Hematopoietic multipotent progenitor cell treated with erythropoietin and hydrocortisone succinate and interleukin-3 and kit ligand, for 6 days (in vitro differentiated cells): ENCODE measurements at places on chromosomes 3 and 15.

DNA sequence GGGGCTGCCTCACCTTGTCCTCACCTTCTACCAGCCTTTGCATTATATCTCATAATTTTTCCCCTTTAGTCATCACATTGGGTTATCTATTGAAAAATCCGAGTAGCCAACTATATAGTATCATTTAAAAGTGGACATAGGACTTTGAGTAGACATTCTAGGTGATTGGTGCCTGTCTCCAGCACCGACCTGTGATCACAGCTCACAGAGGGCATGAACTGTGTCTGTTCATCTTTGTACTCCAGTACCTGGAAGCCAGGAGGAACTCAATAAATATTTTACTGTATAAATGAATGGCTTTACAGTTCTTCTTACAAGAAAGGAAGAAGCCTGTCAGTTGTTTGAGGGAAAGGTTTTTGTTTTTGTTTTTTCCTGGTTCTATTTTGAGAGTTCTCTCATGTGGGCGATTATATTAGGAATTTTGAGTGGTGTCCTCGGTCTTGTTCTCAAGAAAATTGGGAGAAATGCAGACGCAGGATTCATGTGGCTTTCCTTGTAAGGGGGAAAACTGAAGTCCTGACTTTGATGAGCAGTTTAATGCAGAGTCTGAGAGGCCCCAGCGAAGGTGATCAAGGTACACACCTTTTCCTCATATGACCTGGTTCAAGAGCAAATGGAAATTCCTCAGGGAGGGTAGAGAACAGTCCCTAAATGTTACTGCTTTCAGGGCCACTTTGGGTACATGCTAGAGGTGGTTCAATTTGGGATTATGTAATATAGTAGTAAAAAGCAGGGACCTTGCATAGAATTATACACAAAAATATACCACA is 46.1 kb downstream of the CMTM8 start:
- DNase-seq, result no peak

DNA sequence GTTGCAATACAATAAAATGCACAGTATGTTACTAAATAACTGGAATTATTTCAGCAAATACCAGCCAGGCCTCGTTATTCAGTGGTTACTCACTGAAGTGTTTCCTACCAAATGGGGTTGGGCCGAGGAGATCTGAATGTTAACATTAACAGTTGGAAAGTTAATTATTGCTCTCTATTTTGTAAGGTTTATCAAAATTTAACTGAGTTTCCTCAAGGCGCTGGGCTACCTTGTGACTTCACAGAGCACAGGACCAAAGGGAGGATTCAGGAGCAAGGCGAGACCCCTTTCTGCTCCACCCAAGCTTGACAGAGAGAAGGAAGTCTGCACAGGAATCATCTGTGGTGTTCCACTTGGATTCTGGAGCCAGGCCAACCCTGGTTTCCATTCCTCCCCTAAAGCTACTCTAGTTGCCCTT is 21.6 kb downstream of the ADAMTS9 start:
- no peak for DNase-seq

DNA sequence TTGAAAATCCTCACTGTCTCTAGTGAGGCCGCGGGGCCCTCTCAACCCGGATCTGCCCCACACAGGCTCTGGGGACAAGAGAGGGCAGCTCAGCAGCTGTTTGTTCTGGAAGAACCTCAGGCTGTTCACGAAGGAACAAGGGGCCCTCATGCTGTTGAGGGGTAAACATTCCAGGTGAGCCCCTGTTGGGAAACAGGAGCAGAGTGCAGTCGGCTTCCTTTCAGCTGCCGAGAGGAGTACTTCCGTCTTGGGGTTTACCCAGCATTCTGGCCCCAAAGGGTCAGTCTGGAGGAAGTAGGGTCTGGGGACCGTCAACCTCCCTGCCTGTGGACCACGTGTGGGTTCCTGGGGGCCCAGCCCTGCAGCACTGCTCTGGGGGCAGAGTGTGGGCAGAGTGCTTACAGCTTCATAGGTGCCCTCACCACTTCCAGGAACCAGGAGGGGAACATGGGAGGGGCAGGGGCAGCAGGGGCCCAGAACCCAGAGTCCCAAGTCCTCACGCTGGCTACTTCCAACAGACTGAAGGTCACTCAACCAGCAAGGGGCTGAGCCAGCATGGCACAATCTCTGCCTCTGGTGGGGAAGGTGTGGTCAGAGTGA is 49.2 kb upstream of the CTSH start:
- DNase-seq, result no peak

GRCh38 chr3:69352305-69353087 is 33.4 kb downstream of the FRMD4B start:
- no peak for DNase-seq

DNA sequence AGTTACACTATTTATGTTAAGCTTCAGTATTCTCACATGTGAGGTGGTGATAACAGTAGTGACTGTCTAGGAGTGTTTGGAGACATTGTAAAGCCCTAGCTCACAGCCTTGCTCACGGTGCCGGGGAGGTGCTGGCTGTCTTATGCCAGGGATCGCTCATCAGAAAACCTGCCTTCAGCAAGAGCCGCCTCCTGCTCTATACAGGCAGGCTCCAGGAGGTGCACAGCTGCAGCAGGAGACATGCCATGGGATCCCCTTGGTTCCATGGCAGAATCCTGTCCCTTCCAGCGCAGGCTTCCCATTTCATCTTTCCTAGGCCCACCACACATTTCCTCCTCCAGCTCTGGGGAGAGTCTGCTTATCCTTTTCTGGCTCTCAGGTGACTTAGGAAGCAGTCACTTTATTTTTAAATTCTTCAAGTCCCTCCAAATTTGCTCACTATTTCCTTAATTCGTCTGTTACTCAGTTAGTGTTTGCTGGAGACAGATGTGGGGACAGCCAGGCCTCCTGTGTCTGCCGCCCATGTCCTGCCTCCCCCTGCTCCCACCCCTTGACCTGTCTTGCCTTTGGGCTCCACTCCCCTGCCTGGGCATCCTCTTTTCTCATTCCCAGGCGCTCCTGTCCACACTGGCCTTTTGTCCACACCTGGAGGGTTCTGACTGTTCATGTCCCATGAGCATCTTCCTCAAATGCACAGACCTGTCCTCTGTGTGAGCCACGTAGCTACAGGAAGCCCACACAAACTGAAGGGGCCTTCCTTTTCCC is 31.7 kb downstream of the SLCO2A1 start:
- no peak for DNase-seq

- no peak for DNase-seq
Observed at GRCh38 chr3:184543256-184543655, 18.3 kb upstream of the EPHB3 start.

GRCh38 chr15:29573197-29573838 is 248.9 kb downstream of the TJP1 start:
- DNase-seq, result no peak

DNA sequence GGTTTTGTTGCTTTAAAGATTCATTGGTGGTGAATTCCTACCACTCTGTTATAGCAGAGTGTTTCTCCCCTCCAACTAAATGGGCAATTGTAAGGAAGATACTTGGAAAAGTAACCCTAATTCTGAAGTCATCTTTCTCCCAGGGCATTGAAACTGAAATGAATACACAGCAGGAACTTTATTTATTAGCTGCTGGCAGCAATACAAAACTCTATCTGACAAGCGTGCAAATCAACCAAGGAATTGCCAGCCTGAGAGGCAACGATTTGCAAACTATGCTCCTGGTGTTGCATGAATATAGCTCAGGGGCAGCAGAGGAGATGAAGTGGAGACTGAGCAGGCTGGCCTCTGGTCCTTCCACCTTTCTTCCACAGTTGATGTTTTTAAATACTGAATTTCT is 48.9 kb downstream of the CD200R1 start:
- no peak for DNase-seq

DNA sequence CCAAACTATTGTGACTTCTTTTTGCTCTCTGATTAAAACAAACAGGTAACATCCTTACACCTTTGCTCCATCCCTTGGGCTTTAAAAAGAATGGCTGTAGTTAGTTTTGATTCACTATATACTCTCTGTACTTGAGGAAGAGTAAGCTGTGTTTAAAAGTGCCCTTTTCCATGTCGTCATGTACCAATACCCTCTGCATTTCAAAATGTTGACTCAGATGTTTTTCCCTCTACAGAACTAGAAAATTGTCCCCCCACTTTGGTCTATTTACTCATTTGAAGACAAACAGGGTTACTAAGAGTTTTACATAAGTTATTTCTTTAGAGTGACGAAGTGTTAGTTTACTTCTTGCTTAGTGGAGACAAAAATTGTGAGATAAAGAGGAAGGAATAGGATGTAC is 62.7 kb downstream of the TASOR start:
- DNase-seq, result no peak

DNA sequence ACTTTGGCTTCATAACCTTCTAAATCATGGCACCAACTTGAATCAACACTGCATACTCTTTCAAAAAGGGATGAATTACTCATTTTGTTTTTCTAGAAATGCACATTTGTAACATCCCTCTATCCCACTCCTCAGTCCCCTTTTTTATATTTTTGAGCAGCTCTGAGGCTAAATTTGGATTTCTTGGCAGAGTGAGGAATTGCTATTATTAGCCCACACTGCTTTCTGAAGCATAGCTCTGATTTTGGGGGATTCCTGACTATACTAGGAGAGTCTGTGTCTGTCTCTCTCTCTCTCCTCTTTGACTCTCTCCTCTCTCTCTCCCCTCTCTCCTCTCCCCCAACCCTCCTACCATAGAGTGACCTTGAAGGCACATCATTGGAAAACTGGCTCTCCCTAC is 76.6 kb downstream of the RBPMS2 start:
- no peak for DNase-seq

- DNase-seq, result no peak
Observed at GRCh38 chr3:101042996-101043686, 49.9 kb upstream of the ABI3BP start.

- DNase-seq, result no peak
Observed at GRCh38 chr15:59879506-59880265, 124.4 kb upstream of the FOXB1 start.

DNA sequence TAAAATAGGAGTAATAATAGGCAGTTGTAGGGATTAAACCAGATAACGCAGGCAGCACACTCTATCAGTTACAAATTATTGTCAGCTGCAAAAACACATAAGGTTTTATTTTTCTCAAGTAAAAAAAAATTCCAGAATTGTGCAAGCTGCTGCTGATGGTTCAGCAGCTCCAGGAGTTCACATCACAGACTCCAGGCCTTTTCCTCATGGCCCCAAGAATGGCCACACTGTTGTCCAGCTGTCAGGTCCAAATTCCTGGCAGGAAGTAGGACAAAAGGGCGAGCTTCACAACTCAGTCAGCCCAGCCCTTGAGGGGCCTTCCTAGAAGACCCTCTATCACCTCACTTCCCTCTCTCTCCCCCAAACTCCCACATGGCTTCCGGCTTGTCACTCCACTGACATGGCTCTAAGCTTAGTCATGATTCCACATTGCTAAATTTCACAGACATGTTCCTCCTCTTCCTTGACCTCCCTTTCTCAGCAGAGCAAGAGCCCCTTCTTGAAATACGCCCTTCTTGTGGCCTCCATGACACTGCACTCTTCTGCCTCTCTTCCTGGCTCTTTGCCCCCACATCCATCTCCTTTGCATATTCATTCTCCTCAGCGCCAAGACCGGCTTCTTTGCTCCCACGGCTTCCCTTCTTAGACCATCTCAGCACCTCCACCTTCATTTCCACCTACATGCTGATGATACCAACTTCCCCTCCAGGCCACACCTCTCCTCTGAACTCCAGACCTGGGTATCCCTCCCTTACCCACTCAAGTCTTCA is 27.4 kb upstream of the FAM174B start:
- DNase-seq, result no peak

GRCh38 chr15:71207141-71207540 is 91.9 kb downstream of the THSD4 start:
- no peak for DNase-seq

GRCh38 chr3:32438596-32439344 is 47.1 kb downstream of the CMTM7 start:
- DNase-seq, result no peak

- DNase-seq, result no peak
Observed at GRCh38 chr3:139561255-139561817, 21.8 kb upstream of the RBP1 start.

DNA sequence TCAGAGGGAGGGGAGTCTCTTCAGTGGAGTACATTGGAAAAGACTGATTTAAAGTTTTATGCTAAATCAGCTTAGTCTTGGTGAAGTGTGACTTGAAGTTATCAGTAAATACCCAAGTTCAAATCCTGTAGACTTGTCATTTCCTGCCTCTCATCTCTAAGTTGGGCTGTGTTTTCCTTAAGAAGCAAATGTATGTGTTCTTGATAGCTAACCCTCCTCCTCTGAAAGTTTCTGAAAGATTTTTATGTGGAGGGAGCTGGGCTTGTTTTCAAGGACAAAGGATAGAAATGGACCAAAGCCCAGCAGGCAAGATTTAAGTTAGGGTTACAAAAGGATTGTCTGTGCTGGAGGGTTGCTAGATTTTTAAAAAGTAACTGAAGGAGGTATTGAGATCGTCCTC is 4.2 kb downstream of the MAPKBP1 start:
- no peak for DNase-seq

- no peak for DNase-seq
Observed at GRCh38 chr15:53658255-53658654, 101.2 kb downstream of the WDR72 start.

GRCh38 chr3:178059119-178059518 is 477.1 kb upstream of the KCNMB2 start:
- no peak for DNase-seq

DNA sequence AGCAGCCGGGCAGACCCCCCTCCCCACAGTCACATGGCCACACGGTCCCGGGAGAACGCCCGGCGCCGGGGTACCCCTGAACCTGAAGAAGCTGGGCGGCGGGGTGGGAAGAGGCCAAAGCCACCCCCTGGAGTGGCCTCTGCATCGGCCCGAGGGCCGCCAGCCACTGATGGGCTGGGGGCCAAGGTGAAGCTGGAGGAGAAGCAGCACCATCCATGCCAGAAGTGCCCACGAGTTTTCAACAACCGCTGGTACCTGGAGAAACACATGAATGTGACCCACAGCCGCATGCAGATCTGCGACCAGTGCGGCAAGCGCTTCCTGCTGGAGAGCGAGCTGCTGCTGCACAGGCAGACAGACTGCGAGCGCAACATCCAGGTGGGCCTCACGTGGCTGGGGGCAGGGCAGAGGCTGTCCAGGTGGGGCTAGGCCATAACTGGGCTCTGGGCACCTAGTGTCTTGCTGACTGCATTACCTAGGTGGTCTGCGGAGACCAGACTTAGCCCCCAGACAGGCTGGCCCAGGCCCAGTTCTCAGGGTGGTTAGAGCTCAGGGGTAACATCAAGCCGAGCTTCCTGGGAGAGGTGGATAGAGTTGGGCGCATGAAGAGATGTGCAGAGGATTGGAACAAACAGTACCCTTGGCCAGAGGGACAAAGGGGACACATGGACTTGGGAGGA is 6.1 kb downstream of the ZBTB47 start:
- no peak for DNase-seq

DNA sequence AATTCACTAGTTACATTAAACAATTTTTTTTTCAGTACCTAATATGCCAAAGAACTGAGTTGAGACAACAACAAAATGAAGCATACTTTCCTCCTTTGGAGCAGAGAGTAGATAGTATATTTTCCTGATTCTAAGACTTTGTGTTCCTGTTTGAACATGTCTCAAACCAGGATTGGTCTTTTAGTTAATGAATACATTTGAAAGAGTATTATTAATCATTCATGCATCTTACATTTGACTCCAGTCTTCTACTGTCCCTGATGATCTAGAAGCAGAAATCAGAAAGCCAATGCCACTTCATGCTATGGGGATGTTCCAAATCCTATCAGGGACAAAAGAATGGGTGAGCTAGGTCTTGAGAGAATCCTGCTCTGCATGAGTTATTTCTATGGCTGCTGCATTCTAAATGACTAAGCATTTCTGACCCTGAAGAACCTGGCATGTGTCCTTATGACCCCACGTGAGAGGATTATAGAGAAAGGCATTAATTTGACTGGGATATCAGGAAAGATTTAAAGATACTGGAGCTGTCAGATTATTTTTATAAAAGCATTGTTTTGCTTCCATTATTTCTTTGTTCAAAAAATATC is 32.9 kb upstream of the MBNL1 start:
- peak; percentile 68 for DNase-seq

GRCh38 chr15:22902046-22902445 is 63.6 kb downstream of the NIPA2 start:
- no peak for DNase-seq
